AG09319 (cell line): ENCODE measurements at places on chromosomes 7 and 10.

DNA sequence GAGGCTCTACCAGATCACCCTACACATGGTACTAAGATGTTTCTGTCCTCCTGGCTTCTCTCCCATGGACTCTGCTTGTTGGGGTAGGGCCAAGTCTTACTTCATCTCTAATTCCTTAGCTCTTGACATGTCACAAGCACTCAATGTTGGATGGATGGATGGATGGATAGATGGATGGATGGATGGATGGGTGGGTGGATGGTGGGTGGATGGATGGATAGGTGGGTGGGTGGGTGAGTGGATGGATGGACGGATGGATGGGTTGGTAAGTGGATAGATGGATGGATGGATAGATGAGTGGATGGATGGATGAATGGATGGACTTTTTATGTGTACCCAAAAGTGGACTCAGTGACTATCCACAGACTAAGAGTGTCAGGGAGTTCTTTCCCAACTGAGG lies 28.5 kb downstream of the HSPA12A start:
- no peak for DNase-seq

- peak; percentile 44 for DNase-seq
Observed at GRCh38 chr7:95511716-95512260, 26.0 kb downstream of the ASB4 start.

- DNase-seq: no peak
Observed at GRCh38 chr7:4200546-4201094, 481.5 kb upstream of the FOXK1 start.

GRCh38 chr10:100963826-100964225 lies 5.5 kb upstream of the SEMA4G start:
- DNase-seq: no peak

- DNase-seq: peak; percentile 80
Observed at GRCh38 chr7:75994388-75995051, at the start of gene TMEM120A. TSS of gene TMEM120A (minus strand) at chr7:75994595. CDS start at chr7:75994570, 25 bp downstream.

- no peak for DNase-seq
Observed at GRCh38 chr10:33087922-33088321, 129.9 kb upstream of the ITGB1 start.

- no peak for DNase-seq
Observed at GRCh38 chr10:135601-136464, 578 bp downstream of the ZMYND11 start.
